Naive thymus-derived CD4-positive, alpha-beta T cell (primary cell): ENCODE measurements at places on chromosomes 2 and 18. TPM values are rescaled to one million over a fixed set of nuclear protein-coding genes. Genes with fewer than 3 reads are reported as not detected.
A peak's percentile ranks its signal among the peaks of the same experiment; 100 is the strongest.

DNA sequence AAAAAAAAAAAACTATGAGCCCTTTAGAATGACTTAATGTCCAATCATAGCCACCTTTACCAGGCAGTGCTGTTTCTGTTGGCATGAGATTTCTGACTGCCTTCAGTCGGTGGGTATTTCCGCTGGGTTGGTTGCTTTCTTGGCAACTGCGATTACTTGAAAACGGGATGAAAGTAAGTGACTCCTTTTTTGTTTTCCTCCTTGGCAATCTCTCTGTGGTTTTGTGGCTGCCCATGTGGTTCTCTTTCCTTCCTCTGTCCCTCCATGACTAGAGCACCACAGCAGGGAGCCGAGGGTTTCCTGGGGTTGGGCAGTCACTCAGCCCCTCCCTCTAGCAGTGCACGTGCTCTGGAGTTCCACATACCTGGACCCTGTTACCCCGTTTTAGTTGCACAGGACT lies 112.1 kb downstream of the KLHL29 start:
- peak; percentile 28 for DNase-seq

The KCNJ3 gene
- total RNA-seq: not detected in 2 replicates

DNA sequence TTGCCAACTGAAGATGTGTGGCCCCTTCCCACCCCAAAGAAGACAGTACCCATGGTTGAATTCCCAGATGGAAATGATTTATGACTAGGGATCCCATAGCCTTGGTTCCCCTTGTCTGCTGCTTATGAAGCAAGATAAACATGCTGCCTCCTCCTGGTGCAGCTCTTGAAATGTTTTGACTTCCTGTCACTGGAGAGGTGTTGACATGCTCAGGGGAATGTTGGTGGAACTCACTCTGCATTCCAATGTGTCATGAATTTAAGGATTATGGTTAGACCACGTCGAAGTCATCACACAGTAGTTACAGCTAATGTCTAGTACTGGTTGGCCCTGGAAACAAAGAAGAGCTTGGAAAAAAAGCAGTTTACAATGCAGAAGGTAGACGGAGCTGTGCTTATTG lies 69.0 kb upstream of the FAM110C start:
- DNase-seq: no peak

- DNase-seq: no peak
These were observed 40.7 kb upstream of the C2orf66 start for GRCh38 chr2:196849895-196850294.

The CUL3 gene
- 97.0 TPM for total RNA-seq

GRCh38 chr18:64747803-64748202 lies 598.9 kb upstream of the LINC00305 start:
- no peak for DNase-seq

The CAPN10 gene
- total RNA-seq: 54.1 and 58.8 TPM in 2 replicates

DNA sequence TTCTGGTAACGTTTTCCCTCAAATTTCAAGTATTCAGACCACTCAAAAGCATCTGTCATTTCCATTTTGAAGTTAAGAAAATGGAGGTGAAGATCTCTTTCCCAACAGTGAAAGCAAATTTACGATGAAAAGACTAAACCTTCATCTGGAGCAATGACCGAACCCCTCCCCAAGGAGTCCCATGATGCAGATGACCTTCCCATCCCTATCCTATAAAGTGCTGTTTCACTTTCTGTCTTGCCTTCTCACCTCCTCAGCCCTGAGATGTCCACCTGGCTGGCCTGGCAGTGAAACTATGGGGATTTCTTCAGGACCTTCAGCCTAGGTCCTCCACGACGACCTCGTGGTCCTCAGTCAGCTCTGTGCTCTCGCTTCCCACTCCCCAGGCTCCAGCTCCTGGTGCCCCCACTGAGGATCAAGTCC lies 925 bp upstream of the NPC1 start:
- no peak for DNase-seq

- peak; percentile 78 for DNase-seq
These were observed 786 bp downstream of the TET3 start for GRCh38 chr2:73985308-73986084.

DNA sequence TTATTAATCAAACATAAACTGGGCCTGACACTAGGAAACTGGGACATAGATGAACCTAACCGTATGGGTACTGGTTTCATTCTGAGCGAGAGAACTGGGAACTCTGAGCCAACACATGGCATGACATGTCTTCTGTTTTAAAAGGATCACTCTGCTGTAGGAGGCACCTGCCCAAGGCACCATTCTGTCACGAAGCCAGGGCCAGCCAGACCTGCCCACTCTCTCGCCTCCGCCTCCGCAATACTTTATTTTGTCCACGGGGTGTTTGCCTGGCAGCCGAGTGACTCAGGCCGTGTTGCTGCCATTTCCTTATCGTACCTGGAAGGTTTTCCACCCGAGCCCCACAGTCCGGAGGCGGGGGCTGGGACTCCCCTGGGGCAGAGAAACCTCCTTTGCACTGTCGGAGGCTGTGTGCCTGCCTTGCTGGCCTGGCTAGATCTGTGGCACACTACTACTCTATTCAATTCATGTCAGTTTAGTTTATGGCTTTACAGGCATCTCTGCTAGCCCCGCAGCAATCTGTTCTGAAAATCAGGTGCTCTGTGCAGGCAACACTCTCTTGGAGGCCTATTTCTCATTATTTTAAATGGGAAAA lies 120.4 kb upstream of the ACKR3 start:
- no peak for DNase-seq

DNA sequence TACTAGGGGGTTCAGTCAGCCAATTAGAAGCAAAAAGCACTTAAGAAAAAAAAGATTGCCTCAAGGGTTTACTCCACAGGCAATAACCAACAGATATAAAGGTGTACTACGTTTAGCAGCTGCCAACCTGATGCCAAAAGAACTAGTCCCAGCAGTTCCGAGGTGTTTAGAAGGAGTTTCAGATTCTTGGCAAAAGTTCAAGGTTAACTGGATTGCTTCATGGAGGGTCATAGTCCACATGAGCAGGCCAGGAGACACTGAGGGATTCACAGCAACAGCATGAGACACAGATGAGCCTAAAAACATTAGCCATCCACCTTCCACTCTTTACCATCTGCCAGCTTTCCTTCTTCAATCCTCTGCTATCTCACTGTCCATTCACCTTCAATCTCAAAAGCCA lies 4.9 kb upstream of the DNAH7 start:
- DNase-seq: no peak

The MATN3 gene
- total RNA-seq: not detected in 2 replicates

The ALK gene
- total RNA-seq: not detected

DNA sequence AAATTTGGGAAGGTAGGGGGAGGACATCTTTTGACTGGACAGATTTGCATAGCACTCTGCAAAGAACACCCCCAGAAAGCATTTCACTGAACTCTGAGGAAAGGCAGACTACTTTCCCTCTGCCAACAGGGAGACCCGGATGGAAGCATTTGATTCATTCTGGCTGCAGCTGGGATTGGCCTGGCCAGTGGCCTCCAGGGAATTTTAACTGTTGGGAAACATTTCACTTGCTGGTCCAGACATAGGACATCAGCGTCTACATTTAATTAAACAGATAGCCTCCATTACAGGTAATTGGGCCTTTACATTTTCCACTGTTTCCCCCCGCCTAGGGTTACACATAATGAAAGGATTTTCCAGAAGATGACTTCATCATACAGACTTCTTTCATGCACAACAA lies 92.8 kb downstream of the MARCHF4 start:
- DNase-seq: no peak

- DNase-seq: no peak
These were observed 13.0 kb downstream of the C2orf74 start for GRCh38 chr2:61175036-61175435.

DNA sequence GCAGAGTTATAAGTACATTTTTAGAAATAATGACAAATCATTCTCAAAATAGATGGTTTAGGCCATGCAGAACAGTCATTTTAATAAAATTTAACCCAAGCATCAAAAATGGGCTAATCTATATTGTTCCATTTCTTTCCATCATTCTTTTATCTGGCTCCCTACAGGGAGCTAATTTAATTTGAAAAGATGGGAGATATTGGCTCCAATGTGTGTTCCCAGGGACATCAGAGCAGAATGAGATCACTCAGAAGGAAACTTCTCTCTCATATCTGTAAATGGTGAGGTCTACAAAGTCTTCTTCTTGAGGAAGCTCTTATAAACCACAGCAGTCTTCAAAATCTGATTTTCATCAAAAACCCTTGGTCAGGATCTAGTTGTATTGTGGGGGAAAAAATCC lies 119.4 kb upstream of the RAB6C start:
- no peak for DNase-seq

GRCh38 chr2:204046145-204046544 lies 109.6 kb downstream of the ICOS start:
- no peak for DNase-seq

GRCh38 chr2:62415518-62415917 lies 90.5 kb downstream of the TMEM17 start:
- no peak for DNase-seq

The SALL3 gene
- not detected in 2 replicates for total RNA-seq

DNA sequence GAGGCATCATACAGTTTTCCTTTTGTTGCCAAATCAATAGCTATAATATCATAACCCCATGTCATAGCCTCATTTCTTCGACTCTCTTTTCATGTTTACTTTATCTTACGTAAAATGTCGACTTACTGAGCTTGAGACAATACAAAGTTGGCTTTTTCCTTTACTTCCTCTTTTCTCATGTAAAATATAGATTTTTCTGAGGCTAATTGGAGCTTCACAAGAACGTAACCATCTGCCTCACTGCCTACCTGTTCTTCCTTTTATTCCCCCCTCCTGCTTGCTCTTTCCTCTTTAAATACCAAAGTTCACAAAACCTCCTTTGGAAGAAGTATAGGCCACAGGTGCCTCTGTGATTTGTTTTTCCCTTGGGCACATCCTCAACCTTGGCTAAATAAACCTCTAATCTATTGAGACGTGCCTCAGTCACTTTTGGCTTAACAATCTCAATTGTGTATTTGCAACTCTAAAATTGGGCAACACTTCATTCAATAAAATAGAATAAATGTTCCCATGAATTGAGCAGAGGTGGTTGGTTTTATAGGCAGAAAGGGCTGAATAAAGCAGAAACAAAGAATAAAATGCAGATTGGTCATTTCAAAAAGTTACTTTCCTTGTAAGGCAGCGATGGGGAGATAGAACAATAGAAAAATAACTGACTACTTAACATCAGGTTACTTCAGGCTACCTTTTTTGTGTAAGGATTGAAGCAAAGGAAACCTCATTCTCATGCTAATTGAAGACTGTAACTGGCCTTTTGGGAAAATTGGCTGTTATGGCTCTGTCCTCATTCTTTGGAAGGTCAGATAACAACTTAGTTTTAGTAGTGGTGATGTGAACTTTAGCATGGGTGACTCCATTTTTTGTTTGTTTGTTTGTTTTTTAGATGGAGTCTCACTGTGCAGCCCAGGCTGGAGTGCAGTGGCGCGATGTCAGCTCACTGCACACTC lies 21.3 kb downstream of the COMMD1 start:
- no peak for DNase-seq

The TFCP2L1 gene
- not detected for total RNA-seq

- DNase-seq: no peak
These were observed 238.8 kb upstream of the HDAC4 start for GRCh38 chr2:239639421-239640185.

GRCh38 chr2:129396980-129397599 lies 582.4 kb upstream of the RAB6C start:
- DNase-seq: no peak

The INPP5D gene
- 124 and 126 TPM in 2 replicates for total RNA-seq

The TCF7L1 gene
- 0.16 TPM for total RNA-seq

- DNase-seq: no peak
These were observed 4.8 kb upstream of the NOTO start for GRCh38 chr2:73197579-73197978.

DNA sequence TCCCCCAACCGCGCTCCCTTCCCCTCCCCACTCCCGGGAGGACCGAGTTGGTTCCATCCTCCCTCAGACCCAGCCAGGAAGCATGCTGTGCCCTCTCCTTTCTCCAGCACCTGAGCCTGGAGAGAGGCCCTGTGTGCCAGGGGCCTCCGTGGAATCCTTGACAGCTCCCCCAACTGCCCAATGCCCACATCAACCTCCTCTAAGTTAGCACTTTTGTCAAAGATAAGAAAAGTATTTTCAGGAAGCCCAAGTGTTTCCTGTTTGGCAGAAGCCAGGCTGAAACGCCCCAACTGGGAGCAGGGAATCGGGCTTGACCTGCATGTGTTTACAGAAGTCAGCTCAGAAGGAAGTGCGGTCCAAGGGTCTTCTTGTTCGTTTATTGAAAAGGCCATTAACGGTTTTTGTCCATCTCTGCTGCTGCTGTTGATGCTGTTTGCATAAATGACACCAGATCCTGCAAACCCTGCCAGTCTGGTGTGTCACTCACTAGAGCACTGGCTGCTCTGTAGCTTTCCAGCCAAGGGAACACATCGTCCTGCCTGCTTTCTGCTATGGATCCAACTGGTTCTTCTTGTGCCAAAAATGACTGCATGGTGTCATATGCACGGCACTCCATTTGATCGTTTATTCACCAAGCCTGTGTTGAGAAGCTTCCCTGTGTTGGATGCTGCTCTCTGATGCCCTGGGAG lies 35.4 kb upstream of the COL6A3 start:
- no peak for DNase-seq

- DNase-seq: no peak
These were observed 228.5 kb upstream of the SMIM21 start for GRCh38 chr18:75656035-75656434.

DNA sequence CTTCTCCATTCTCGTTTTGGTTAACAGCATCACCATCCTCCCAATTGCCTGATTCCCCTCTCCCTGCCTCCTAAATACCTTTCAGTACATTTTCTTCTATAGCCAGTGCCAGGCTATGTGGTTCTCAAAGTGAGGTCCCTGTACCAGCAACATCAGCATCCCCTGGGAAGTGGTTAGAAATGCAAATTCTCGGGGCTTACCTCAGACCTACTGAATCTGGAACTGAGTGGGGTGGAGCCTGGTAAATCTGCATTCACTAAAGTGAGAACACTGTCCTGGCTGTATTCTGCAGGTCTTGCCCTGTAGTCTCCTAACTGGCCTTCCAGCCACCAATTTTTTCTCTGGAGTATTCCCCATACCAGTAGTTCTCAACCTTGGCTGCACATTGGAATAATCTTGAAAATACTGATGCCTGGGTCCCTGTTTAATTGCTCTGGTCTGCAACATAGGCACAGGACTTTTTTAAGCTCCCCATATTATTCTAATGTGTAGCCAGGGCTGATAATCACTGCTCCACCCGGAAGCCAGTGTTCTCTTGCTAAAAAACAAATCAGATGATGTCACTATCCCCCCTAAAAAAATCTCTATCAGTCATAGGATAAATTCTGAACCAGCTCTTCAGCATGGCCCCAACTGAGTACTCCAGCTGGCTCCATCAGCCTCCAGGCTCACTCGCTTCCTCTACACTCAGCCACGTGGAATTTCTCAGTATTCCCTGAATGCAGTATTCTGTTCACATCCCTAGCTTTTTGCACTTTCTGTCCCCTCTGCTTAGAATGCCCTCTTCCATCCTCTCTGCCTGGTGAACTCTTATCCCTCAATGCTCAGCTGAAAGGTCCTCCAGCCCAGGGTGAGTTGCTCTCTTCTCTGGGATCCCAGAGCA lies 98.4 kb downstream of the CDK15 start:
- no peak for DNase-seq

GRCh38 chr18:59383851-59384250 lies 24.8 kb upstream of the LMAN1 start:
- DNase-seq: no peak

GRCh38 chr2:97708608-97709007 lies 4.8 kb upstream of the ZAP70 start:
- no peak for DNase-seq
